ENCODE measurements at places on chromosomes 6 and 20.
A peak's percentile ranks its signal among the peaks of the same experiment; 100 is the strongest.

- DNase-seq = no peak
Observed at GRCh38 chr6:25306379-25306778, 27.2 kb downstream of the CARMIL1 start.

- DNase-seq = no peak
Observed at GRCh38 chr6:132289756-132290155, 111.5 kb downstream of the MOXD1 start.

GRCh38 chr6:45784250-45784649, 231.4 kb downstream of the CLIC5 start:
- DNase-seq = no peak

GRCh38 chr6:4661391-4661790, 114.8 kb upstream of the CDYL start:
- DNase-seq = no peak

GRCh38 chr20:31903627-31904386, 33.4 kb downstream of the TTLL9 start:
- DNase-seq = no peak

DNA sequence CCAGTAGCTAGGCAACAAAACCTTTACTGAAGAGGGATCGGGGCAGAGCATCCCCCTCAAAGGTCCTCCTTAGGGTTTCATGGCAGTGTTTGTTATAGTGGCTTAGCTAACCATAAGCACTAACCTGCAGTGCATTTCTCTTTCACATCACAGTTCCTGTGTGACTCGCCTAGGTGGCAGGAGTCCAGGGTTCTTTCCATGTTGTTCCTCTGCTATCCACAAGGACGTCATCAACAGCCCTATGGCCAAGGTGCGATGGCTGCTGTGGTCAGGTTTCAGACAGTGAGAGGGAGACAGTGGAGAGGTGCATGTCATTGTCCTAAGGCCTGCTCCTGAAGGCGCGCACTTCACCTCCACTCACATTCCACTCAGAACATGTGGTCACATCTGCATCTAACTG, 38.8 kb upstream of the FOXA2 start:
- peak; percentile 36 for DNase-seq

DNA sequence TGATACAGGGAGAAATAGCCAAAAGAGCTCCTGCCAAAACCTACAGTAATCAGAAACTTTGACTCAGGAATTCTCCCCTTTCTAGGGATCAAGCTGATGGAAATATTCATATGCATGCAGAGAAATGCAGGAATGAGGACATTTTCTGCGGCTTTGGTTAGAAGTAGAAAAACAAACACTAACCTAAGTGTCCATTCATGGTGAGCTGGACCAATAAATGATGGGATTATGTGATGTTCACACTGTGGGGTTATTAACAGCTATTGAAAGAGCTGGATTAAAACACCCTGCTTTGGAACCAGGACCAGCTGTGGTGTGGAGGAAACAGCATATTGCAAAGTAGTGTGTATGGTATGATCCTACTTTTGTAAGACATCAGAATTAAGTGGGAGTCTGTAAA, 143.1 kb downstream of the SYCP2 start:
- no peak for DNase-seq

DNA sequence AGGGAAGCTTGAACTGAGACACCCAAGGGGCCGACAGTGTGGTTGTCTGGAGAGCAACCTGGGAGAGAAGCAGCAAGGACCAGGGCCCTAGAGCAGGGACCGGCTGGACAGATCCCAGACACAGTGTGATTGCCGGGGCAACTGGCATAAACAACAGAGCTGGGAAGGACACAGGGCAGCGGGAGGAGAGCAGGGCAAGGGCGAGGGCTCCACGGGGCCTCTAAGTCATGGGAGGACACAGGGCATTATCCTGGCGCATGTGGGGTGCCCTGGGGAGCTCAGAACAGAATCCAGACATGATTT, 31.1 kb upstream of the CCR6 start:
- DNase-seq = no peak

DNA sequence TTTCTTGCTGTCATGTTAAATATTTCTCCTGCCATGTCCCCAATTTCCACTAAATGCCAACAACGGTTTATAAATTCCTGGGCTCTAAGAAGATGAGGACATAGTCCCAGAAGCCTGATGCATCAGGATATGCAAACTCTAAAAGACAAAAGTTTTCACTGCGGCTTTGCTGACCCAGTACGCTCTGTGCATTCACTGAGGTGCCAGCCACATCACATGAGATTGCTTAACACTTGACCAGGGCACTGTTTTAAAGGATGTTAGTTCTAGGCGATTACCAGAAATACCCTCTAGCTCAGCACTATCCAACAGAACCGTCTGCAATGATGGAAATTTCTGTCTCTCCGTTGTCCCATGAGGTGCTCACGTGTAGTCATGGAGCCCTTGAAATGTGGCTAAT, 19.9 kb upstream of the ADTRP start:
- DNase-seq = no peak

DNA sequence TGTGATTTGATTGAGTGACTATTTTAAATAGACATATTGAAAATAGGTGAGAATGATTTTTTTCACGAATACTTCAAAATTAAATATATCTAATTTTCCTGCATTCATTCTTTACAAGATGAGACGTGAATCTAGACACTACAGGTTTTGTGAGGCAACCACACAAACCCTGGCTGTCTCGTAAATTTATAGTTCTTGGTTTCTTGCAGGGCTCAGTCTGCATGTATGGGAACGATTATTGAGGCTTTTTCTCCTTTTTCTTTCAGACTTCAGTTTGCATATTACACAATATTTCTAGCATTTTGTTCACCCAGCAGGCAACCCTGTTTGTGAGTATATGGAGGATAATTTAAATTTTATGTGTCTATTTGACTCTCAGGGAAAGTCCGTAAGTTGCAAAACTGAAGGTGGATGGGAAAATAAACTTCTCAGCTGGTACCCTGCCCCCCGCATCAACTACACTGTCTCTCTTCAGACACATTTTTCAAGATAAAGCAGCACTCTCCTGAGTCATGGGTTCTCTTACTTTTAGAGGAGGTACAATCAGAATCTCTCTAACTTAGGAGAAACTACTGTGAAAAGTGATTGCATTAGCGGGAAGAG, 1349.3 kb downstream of the GRIK2 start:
- DNase-seq = no peak

- peak; percentile 59 for DNase-seq
Observed at GRCh38 chr6:157962601-157963302, 18.9 kb upstream of the SYNJ2 start.

DNA sequence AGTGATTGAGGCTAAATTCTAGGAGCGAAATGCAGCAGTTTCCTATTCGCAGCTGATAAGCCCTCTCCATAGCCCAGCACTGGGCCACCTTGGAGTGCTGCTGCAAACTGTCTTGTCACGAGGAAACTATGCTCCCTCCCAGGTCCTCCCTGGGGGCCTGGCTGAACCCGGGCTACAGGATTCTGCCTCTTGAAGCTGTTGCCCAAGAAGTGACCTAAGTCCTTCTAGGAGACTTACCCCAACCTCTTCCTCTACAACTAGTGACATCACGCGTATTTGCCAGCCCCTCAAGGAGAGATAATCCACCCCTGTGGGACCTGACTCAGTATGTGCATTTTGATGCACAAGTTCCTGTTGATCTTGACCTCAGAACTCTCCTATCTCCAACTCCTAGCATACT, 26.5 kb upstream of the ZFAND3 start:
- DNase-seq = no peak

DNA sequence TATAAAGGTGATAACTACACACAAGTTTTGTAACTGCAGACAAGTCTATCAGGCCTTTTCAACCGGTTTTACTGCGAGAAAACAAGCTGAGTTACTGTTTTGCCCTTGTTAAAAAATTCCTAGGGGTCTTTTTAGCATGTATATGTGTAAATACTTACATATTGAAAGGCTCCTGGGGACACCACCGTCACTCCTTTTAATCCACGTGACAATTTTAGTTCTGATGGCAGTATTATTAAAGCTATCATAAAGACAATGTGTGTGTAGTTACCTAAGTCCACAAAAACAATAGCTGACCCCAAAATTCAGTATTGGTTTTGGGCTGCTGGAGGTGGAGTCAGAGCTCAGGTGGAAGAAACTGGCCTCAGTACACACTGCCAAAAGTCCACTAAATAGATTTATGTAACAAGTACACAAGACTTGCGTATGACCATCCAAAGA, 41.3 kb upstream of the HFE start:
- DNase-seq = peak; percentile 35

GRCh38 chr6:125375821-125376220, 74.1 kb upstream of the HDDC2 start:
- DNase-seq = no peak

DNA sequence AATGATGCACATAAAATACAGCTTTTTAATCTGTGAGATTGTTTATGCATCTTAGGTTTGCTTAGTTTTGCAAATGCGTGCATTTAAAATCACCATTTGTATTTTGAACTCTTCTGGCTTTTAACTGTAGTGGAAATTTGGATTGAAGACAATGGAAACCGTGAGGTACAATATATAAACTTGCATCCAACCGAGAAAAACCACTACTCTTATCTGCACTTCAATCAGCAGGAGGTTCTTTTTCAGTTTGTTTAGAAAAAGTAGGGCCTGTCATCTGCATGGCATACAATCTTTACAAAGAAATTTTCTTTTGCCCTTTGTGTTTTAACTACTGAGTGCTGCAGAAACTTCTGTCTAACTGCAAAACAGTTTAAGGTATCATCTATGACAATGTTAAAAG, 132.8 kb downstream of the LAMA2 start:
- DNase-seq = no peak

DNA sequence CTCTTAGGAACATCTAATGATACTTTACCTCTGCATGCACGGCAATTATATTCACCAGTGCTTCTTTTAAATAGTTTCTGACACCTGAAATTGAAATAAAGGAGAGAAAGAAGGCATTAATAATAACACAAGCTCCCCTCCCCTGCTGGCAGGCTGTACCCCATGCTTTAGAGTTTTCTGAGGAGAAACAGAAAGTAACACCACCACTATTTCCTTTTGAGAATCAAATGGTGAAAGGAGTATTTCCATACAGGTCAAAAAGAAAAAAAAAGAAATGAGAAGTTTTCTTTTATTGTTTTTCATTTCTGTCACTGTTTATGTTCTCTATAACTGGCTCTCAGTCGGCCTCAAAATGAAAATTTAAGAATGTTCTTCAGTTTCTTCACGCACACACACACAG, 108.1 kb downstream of the IRF4 start:
- DNase-seq = no peak

DNA sequence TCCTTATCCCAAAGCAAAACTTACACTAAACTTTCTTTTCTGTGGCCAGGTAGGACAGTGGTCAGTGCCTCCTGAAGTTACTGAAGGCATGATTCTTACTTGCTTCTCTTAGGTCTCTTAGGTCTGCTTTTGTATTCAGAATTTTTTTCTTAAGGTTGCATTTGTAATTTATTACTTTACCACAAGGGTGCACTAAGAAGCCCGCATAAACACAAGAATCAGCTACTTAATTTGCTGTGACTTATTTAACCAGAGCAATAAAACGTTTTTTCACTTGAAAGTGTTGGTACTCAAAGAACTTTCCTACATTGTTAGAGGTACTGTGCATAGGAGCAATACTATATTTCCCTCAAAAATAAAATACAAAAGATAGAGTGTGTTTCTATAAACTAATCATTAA, 75.4 kb upstream of the LAMA2 start:
- DNase-seq = peak; percentile 37

GRCh38 chr6:33761922-33762629, 15.4 kb upstream of the IP6K3 start:
- peak; percentile 75 for DNase-seq

GRCh38 chr6:16562498-16562897, 198.8 kb downstream of the ATXN1 start:
- DNase-seq = no peak

GRCh38 chr20:32362901-32363364, 4.8 kb downstream of the ASXL1 start:
- no peak for DNase-seq

DNA sequence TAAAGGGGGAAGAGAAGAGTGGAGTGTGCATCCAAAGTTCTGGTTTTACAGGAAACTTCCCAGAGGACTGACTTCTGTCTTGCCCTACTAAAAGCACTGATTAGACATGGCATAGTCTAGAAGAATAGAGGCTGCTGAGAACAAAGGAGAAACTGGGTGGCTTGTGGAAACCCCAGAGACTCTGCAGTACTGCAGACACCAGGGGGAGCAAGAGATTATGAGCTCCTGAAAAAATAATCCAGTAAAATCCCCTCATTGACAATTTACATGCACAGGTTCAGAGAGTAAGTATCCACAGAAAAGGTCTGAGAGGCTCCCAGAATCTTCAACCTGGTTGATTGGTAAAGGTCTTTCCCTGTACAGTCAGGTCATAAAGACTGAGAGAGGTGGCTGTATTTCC, 48.7 kb upstream of the CLVS2 start:
- DNase-seq = peak; percentile 47

DNA sequence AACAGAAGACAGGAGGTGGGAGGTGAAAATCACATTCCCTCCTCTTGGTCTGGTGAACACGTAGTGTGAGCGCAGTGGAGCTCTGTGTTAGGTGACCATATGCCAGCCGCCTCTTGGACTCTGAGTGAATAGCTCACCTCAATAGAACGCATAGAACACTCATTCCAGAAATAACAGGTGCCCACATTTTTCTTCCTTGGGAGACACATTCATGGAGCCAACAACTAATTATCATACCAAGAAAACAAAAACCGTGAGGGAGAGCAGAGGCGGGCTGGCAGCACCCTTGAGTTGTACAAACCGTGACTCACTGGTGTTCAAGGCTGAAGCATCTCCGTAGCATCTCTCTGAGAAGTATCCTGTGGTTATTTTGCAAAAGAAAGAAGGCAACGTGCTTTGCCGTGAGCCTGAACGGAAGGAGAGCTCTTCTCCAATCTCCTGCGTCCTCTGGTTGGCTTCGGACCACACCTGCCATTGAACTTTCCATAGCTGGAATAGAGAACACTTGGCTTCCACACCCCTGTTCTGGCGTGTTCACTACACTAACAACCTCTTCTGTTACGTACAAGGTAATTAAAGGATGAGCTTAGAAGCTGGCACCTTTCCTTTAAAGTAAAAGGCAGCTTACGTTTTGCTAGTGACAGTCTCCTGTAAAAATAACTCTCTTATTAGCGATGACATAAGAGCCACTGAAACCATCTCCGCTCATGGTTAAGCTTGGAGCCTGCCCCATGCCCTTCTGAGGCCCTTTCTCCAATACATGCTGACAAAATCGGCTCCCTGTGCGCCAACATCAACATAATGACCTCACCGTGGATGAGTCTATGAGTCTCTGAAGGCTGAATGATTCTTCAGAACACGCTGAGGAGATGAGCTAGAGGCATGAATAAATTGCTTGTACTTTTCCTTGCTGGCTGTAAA, 30.2 kb upstream of the SGK1 start:
- peak; percentile 89 for DNase-seq

DNA sequence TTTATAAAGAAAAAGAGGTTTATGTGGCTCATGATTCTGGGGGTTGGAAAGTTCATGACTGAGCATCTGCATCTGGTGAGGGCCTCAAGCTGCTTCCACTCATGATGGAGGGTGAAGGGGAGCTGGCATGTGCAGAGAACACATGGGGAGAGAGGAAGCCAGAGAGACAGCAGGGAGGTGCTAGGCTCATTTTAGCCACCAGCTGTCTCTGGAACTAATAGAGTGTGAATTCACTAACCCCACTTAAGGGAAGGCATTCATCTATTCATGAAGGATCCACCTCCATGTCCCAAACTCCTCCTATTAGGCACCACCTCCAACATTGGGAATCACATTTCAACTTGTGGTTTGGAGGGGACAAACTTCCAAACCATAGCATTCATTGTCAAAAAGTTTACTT, 137.3 kb upstream of the PMEPA1 start:
- no peak for DNase-seq

Measured in MCF 10A (cell line).